ENCODE measurements at places on chromosomes 11 and 22.
A peak's percentile ranks its signal among the peaks of the same experiment; 100 is the strongest.

DNA sequence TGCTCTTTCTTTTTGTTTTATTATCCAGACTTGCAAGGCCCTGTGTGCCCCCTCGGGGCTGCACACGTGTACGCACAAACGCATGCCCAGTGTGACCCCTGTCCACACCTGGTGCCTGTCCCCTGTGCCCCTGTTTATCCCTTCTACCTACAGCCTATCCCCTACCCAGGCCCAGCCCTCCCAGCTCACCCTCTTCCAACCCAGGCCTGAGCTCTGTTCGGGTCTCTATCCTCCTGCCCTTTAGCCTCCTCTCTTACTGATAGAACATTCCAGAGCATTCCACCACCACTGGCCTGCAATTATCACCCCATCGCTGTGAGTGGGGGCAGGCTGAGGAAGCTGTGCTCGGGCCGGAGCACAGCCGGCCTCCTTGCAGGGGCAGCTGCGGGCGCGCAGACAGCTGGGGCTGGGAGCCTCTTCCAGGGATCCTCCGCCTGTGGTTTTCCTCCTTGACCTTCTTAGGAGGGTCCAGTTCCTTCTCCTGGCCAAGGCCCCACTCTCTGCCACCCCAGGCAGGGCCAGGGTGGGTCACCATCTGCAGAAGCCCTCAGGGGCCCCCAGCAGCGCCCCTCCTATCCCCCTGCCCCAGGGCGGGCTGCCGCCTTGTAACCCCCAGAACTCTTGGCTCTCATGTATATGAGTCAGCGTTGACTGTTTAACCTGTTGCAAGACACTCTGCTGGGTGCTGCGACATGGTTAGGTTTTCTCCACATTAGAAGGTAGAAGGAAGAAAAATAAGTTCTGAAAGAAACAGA, 41.8 kb upstream of the KCNQ1OT1 start:
- DNase-seq, result peak; percentile 52

GRCh38 chr22:42321908-42322561, 51.6 kb upstream of the TCF20 start:
- peak; percentile 68 for DNase-seq

GRCh38 chr11:110376711-110377324, 52.9 kb upstream of the FDX1 start:
- peak; percentile 84 for DNase-seq

DNA sequence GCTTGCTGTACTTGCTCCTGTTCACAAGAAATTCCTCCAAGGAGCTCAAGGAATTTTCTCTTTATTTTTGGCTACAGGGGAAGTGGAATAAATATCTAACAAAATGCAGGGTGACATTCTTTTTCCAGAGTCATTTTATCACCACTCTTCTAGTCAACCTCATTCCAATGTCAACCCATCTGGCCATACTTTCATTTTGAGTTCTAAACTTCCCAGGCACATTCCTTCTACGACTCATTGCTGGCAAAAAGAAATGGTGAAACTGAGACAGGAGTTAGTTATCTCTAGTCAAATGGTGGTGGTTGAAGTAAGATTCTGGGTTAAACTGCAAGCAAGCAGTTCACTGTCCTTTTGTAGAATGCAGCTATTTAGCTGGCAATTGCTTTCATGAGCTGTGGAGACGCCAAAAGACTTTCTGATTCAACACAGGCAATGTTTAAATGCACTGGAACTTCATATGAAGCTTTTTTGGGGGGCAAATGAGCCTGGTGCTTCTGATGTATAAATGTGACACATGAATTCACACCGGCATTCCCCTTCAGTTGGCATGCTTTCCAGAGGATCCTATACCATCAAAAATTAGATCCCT, 304.6 kb downstream of the CADM1 start:
- no peak for DNase-seq

- DNase-seq, result peak; percentile 26
Observed at GRCh38 chr22:17116572-17117330, 4.4 kb downstream of the TMEM121B start.

- DNase-seq, result no peak
Observed at GRCh38 chr11:114399490-114400215, 658 bp downstream of the C11orf71 start.
